ENCODE measurements at places on chromosomes 3 and 15.

DNA sequence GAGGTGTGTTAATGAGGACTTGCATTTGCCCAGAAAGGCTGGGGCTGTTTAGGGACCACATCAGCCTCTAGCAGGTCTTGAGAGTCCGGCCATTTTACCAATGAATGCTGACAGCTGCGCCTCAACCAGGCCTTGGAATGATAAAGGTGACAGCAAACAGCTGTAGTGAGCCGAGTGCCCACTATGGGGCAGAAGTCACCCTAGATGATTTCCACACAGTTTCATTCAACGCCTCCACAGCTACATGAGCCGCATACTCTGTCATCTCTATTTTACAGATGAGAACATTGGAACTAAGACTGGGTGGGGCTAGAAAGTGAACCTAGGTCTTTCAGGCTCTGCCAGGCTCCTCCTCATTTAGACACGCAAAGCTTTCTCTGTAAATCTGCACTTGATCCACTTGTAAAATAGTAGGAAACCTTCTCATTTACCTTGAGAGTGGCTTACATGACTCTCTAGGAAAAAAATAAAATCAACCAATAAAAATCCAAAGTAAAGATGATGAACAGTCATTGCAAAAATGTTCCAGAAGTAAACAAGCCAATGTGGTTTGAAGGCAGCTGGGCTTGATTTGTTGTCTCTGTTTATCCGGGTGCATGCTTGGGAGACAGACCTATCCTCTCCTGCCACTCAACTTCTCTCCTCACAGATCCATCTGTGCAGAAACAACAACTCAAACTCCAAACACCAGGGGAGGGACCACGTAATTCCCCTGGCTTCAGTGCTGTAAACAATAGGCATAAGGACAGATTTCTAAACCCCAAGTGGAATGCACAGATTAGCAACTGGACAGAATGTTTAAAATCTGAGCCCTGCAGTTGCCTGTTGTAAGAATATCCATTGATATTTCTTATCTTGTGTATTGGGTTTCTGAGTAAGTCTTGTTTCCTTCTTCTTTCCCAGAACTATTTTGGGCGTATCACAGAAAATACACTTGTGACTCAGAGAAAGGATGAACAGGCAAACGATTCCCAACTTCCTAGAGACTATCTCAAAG lies 31.5 kb upstream of the LDHAL6B start:
- DNase-seq = peak; percentile 90

- no peak for DNase-seq
Measured at GRCh38 chr3:46235425-46235824, 6.8 kb upstream of the CCR3 start.

- peak; percentile 46 for DNase-seq
Measured at GRCh38 chr3:58659051-58659675, 7.4 kb downstream of the FAM3D start.

DNA sequence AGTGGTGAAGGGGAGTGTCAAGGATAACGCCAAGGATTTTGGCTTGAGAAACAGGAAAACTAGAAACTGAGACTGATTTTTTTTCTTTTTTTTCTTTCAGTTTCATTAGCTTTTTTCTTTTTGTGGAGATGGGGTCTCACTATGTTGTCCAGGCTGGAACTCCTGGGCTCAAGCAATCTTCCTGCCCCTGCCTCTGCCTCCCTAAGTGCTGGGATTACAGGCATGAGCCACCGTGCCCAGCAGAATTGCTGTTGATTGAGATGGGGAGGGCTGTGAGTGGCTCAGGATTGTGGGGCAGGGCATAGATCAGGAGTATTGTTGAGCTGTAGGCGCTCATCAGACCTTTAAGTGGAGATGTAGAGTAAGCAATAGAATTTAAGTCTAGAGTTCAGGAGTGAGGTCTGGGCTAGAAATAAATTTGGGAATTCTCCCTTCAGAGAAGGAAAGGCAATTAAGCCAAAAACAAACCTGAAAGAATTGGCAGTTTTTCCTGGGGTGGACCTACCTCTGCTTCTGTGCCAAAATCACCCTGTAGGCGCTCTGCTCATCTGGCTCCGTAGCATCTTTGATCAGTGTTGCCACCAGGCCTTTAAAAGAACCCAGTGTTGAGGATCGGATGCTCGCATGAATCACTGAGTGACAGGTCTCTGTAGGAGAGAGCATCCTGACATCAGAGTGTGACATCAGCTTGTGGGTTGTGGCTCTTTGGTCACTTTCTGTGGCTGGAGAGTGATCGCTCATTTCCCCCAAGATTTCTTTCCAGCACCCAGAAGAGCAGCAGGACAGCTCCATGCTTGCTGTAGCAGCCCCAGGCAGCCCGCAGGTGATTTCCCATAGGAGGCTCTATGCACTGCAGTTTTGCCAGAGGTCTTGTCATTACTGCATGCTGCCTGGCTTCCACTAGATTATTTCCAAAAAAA lies 15.8 kb downstream of the ABHD17C start:
- no peak for DNase-seq

GRCh38 chr3:52076896-52077780 lies 20.8 kb upstream of the DUSP7 start:
- no peak for DNase-seq

DNA sequence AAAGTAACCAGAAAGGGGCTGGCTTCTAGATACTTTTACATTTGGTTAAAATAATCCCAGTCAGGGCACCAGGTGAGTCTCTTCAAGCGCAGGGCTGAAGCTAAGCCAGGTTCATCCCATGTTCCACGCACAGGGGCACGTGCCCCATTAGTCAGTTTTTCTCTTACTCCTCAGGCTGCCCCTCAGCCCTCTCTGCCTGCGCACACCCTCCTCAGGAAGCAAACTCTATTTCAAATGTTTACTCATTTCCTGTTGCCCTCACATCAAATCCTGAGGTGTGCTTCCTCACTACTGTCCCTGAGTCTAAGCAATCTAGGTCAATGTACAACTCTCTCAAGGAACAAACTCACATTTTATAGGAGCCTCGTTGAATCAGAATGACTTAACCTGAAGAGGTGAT lies 48.5 kb downstream of the THBS1 start:
- no peak for DNase-seq

- no peak for DNase-seq
Measured at GRCh38 chr3:164080208-164080607, 998.1 kb downstream of the SI start.

GRCh38 chr3:163071713-163072112 lies 1575.1 kb downstream of the OTOL1 start:
- no peak for DNase-seq

DNA sequence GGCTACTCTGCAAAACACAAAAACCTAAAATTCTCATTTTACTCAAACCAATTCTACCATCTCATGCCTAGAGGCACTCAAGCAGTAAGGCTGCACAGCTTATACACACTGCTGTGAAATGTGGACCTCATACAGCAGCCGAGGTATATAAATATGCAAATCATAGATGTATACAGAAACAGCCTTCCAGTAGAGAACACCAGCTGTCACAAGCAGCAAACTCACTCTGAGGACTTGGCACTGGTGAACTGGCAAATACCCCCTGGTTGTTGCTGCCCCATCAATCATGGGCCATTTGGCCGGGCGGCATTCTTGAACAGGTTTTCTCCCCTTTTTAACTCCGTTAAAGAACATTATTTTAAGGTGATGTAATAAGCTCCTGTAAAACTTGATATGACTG lies 378.0 kb downstream of the LSAMP start:
- no peak for DNase-seq

GRCh38 chr3:108118038-108118768 lies 27.4 kb upstream of the CD47 start:
- no peak for DNase-seq

GRCh38 chr15:33581032-33581431 lies 270.3 kb downstream of the RYR3 start:
- no peak for DNase-seq

DNA sequence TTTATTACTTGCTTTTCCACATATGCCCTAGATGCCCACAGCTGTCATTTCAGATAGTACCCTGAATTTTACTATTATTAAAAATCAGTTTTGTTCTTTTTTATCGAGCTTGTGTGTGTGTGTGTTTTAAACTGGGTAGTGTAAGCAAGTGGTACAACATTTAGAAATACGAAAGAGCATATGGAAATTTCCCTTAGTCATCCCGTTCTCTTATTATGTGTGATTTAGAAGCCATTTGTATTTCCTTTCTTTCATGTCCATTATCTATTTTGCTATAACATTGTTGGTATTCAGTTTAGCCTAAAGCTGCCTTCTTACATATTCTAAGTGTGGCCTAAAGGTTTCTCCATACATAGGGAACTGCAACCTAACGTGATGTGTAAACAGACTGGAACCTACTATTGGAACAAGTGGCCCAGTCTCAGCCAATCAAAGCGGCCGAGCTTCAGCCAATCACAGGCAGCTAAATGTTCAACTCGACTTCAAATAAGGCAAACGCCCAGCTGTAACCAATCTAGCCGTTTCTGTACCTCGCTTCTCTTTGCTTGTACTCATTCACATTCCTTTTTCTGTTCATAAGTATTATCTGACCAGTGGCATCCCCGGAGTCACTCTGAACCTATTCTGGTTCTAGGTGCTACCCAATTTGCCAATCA lies 14.7 kb upstream of the SYN2 start:
- DNase-seq = no peak

- DNase-seq = peak; percentile 78
Measured at GRCh38 chr3:43998836-43999727, 242.6 kb upstream of the TOPAZ1 start.

- no peak for DNase-seq
Measured at GRCh38 chr3:8536096-8537056, 34.8 kb downstream of the LMCD1 start.

- DNase-seq = no peak
Measured at GRCh38 chr3:28376424-28376823, 27.8 kb upstream of the AZI2 start.

DNA sequence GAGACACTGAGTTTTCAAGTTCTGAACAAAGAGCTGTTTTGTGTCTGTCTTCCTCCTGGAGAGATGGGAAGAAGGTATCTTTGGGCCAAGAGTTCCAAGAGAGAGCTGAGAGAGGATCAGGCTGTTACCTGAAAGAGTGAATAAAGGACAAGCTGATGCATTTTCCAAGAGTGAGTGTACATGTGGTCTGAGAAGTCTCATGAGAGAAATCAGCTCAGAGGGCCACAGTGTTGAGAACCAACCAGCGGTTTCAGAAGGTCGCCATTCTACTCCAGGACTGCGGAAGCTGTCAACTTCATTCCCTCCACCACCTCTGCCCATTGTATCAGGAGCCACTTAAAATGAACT lies 42.7 kb upstream of the PPP2R3A start:
- DNase-seq = no peak

DNA sequence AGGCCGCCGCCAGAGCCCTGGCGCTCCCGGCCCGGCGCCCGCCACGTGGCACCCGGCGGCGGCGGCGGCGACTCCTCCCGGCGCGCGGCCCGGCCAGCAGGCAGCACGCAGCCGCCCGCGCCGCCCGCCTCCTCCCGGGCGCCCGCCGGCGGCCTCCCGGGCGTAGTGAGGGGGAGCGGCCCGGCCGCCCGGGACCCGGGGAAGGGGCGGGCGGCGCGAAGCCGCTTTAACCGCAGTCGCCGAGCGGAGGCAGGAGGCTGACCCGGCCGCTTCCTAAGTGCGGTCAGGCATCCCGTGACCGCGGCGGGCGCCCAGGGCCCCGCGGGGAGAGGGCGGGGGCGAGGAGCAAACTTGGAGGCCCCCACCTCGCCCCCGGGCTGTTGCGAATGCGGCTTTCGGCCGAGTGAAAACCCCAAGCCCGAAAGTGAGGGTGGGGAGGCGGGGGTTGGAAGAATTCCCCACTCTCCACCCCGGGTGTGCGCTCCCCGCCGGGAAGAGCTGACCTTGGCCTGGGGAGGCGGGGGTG lies 1.7 kb upstream of the HES1 start:
- peak; percentile 91 for DNase-seq

DNA sequence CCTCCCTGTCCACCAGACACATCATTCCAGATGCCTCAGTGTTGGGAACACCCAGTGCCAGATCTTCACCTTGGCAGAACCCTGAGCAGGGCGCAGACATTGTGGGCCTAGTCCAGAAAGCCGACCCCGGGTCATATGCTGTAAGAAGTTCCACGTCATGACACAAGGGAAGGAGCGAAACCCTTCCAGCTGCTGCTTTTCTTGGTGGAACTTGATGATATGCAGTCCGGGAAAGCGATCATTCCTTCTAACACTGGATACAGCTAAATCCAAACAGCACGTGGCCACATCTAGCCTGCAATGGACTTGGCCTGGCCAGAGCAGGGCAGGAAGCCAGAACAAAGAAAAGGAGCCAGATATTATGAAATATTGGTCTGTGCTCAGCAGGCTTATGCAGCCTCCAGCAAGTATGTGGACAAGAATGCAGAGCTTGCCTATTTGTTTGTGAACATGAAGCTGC lies 22.0 kb downstream of the GASK1A start:
- DNase-seq = no peak

DNA sequence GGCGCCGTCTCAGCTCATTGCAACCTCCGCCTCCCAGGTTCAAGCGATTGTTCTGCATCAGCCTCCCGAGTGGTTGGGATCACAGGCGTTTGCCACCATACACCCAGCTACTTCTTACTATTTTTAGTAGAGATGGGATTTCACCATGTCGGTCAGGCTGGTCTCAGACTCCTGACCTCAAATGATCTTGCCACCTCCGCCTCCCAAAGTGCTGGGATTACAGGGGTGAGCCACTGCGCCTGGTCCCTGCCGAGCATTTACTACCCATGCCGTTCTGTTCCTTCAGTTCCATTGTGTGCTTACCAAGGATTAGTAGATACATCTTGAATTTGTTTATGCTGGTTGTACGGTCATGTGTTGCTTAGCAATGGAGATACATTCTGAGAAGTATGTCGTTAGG lies 10.3 kb downstream of the CHD2 start:
- no peak for DNase-seq

All from DMS53 (cell line).